ENCODE measurements at places on chromosomes 12 and 14.

GRCh38 chr12:47881051-47881450 is 23.7 kb downstream of the VDR start:
- DNase-seq: no peak

- DNase-seq: no peak
Observed at GRCh38 chr12:128830505-128830893, 6.7 kb upstream of the SLC15A4 start.

- DNase-seq: no peak
Observed at GRCh38 chr12:32296567-32296966, 102.8 kb upstream of the FGD4 start.

- DNase-seq: no peak
Observed at GRCh38 chr14:64844272-64844671, 35.4 kb downstream of the SPTB start.

DNA sequence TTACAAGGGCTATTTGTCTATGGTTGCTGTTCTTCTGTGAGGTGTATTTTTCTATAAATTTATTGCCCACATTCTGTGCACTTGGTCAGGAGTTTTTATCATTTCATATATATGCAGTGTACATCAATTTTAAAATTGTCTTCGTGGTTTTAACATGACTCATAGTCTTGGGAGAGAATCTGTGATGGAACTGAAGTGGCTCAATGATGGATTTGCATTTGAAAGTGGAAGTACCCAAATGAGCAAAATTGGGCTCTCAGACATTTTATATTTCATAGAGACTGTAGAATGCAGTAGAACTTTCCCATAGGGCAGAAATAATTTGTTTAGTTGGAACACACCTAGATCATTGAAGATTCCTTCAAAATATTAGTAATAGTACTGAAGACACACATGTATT is 1.9 kb upstream of the SCFD1 start:
- peak; percentile 34 for DNase-seq

- DNase-seq: no peak
Observed at GRCh38 chr12:94951071-94951934, 52.2 kb downstream of the NDUFA12 start.

DNA sequence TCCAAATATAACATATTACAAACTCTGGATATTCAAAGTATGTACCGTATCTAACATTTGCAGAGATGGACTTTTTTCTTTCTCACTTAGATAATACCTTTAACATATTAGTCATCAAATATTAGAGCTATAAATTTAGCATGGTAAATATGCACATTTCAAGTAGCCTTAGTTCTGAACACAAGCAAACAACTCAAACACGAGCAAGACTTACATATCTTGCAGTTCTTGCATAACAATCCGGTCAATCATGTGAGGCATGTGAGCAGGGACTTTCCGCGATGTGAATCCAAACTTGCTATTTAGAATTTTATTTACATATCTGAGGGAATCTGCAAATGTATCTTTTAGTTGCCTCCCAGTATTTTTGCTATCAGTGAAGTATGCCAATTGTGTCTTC is 22.1 kb upstream of the SYCP3 start:
- DNase-seq: peak; percentile 52

GRCh38 chr14:32300136-32300535 is 29.0 kb upstream of the AKAP6 start:
- no peak for DNase-seq

All from AG04449 (cell line).